ENCODE measurements at places on chromosomes 11 and 22.
A peak's percentile ranks its signal among the peaks of the same experiment; 100 is the strongest.

GRCh38 chr11:88414981-88415413 lies 77.5 kb upstream of the CTSC start:
- H3K36me3 ChIP-seq, result no peaks in the 10 kb centered on the region
- H3K4me1 ChIP-seq, result no peaks in the 10 kb centered on the region
- H3K4me3 ChIP-seq, result no peak overlapping the region
- H3K27ac ChIP-seq, result no peak overlapping the region
- H3K27me3 ChIP-seq, result no peaks in the 10 kb centered on the region

GRCh38 chr11:90699791-90700400 lies 477.0 kb upstream of the CHORDC1 start:
- H3K4me3 ChIP-seq, result no peak overlapping the region
- no peaks in the 10 kb centered on the region for H3K36me3 ChIP-seq
- no peak overlapping the region for H3K27ac ChIP-seq
- no peak for DNase-seq
- no peaks in the 10 kb centered on the region for H3K27me3 ChIP-seq

DNA sequence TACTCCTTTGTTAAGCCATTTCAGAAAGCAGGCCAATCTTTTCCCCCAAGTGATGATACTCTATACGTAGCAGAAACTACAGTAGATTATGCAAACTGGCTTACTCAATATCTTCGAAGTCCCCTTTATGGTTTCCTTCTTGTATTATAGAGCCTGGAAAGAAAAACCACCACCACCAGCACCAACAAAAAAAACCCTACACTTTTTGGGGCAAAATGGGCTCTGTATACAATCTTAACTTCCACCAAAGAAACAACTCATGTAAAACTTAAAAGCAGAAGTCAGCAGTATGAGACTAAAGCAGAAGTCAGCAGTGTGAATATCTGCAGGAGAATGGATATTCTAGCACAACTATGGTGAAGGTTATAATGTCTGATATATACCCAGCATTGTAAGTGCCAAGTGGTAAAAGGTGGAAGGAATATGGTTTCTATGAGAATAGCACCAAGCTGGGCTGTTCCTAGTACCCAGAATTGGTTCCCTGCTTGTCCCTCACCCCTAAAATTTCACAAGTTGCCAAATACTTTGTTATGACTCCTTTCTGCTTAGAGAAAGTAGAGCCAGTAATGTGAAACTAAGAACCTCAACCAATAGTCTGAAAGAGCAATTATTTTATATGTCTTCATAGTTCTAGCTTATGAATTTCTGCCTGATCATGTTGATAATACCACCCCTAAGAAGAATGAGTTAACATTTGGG lies 252.1 kb downstream of the SBF2 start:
- no peak for DNase-seq
- H3K36me3 ChIP-seq, result no peaks in the 10 kb centered on the region
- H3K27me3 ChIP-seq, result no peaks in the 10 kb centered on the region

GRCh38 chr11:6371825-6372224 lies 18.4 kb upstream of the SMPD1 start:
- no peaks in the 10 kb centered on the region for H3K36me3 ChIP-seq
- no peaks in the 10 kb centered on the region for H3K27me3 ChIP-seq
- peak; percentile 88 for DNase-seq
- no peak overlapping the region for H3K4me3 ChIP-seq

DNA sequence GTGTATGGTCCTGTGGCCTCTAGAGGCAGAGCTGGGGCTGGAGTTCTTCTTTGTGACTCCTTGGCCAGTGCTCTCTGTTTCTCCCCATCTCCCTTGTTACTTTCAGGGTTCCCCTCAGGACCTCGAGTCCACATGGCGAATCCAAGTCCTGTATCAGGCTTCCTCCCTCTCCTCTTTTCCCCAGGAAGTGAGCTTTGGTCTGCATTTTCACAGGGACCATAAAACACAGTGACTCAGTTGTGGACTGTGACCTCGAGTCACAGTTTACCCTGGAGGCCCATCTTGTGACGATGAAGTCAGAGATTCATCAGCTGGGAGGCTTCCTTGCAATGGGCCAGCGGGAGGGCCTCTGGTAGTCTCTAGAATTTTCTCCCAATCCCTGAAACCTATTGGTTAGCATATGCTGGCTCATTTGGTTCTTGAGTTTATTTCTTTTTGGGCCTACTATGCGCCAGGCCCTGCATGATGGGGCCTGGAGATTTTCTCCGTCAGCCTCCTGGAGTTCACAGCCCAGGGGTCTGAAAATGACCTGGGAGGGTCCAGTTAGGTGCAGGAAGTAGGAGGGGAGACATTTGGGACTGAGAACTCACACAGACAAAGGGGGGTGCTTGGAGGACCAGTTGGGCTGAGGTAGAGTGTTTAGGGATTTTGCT lies 100.8 kb downstream of the KIAA1671 start:
- H3K27me3 ChIP-seq, result no peaks in the 10 kb centered on the region
- no peak for DNase-seq
- no peaks in the 10 kb centered on the region for H3K4me1 ChIP-seq
- no peaks in the 10 kb centered on the region for H3K36me3 ChIP-seq

DNA sequence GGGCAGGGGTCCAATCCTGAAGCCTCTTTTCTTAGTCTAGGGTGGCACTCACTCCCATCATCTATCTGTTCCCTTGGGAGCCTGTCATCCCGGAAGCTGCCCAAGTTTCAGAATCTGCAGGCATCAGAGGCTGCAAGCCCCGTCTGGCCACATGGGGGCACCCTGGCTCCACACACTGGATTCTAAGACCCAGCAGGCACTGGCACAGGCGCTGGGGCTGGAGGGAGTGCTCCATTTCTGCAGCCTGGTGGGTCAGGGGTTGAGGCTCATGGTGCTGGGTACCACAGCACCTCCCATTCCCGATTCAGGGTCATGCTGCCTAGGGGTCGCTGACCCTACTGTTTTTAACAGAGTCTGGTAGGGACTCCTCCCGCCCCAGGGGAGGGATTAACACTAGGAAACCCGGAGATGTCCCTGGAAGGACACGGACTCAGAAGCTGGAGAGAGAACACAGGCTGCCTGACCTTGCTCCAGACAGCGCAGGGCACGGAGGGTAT lies 243.9 kb upstream of the SYN3 start:
- H3K4me1 ChIP-seq, result no peaks in the 10 kb centered on the region
- H3K27me3 ChIP-seq, result no peaks in the 10 kb centered on the region
- peak; percentile 82 for DNase-seq
- no peak overlapping the region for H3K27ac ChIP-seq

DNA sequence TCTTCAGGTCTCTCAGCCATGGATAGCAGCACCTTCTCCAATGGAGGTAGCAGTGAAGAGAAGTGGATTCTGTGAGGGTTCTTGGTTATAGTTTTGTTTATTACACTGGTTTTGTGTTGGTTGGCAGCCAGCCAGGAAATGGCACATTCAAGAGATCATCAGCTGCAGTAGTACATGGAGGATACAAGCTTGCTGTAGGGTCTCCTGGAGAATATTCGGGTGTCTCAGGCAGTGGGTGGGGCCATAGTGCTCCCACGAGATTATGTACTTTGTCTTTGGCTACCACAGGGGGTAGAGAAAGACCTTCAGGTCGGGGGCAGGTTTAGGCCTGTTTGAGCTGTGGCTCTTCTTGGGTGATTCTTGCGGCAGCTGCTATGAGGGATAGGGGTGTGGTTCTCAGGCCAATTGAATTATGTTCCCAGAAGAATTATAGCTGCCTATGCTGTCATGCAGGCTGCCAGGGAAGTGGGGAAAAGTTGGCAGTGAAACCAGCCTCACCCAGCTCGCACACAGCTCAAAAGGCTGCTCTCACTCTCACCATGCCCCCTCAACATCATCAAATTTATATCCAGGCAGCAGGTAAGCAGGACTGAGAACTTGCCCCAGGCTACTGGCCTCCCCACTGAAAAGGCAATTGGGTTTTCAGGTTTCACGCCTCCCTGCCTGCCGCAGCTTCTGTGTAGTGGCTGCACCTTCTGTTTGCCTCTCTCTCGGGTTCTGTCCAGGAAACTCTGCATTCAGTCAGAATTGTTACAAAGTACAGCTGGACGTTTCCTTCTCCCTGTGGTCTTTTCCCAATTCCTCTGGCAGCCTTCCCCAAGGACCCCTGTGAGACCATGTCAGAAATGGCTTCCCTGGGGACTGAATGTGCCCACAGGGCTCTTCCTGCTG lies 435.5 kb downstream of the LUZP2 start:
- H3K27ac ChIP-seq, result no peak overlapping the region
- no peaks in the 10 kb centered on the region for H3K36me3 ChIP-seq
- H3K27me3 ChIP-seq, result no peaks in the 10 kb centered on the region
- H3K4me1 ChIP-seq, result no peaks in the 10 kb centered on the region
- H3K4me3 ChIP-seq, result no peak overlapping the region

DNA sequence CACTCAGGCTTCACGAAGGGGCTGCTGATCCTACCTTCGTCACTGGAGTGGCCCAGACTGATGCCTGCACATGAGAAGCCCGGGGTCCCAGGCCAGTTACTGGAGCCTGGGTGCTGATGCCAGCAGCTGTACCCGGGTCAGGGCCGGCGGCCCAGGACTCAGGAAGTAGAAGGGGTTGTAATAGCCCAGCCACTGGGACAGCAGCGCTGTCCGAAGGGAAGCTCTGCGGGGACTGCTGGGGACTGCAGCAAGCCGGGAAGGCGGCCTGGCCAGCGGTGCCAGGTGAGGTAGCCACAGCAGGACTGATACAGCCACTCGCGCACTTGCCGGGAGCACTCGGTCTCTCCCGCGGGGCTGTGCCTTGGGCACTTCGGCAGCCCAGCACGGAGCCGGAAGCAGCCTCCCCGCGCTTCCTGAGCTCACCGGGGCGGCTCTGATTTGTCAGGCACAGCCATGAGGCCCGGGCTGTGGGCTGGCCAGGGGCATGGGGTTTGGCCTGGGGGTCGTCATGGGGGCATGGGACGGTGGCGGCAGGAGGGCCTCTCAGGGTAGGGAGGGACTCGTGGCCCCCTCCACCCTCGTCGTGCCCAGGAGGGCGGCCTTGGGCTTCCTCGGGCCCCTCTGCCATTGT lies 13.9 kb upstream of the OR8K1 start:
- DNase-seq, result no peak
- H3K4me1 ChIP-seq, result no peaks in the 10 kb centered on the region
- no peak overlapping the region for H3K4me3 ChIP-seq
- H3K27me3 ChIP-seq, result no peaks in the 10 kb centered on the region

DNA sequence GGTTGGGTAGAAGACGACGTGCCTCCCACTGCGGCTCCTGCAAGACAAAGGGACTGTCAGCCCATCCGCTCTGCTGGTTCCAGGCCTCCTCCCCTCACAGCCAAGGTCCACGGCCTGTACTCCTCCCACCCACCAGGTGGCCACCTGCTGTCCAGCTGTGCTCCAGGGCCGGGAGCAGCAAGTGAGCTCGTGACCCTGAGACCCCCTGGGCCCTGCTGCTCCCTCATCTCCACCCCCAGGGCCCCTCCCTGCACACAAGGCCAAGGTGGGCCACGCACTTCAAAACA lies 27.4 kb downstream of the TSPAN4 start:
- no peak overlapping the region for H3K27ac ChIP-seq
- no peaks in the 10 kb centered on the region for H3K36me3 ChIP-seq
- no peaks in the 10 kb centered on the region for H3K27me3 ChIP-seq
- no peak overlapping the region for H3K4me3 ChIP-seq
- H3K4me1 ChIP-seq, result no peaks in the 10 kb centered on the region

- peak; percentile 75 for DNase-seq
- H3K4me3 ChIP-seq, result no peak overlapping the region
- peaks cover 7% of the 10 kb centered on the region for H3K36me3 ChIP-seq
- H3K27ac ChIP-seq, result no peak overlapping the region
- H3K27me3 ChIP-seq, result no peaks in the 10 kb centered on the region
- peaks cover 2% of the 10 kb centered on the region for H3K4me1 ChIP-seq
These were observed 4.6 kb downstream of the TRABD start for GRCh38 chr22:50190182-50190940.

- H3K36me3 ChIP-seq, result no peaks in the 10 kb centered on the region
- no peaks in the 10 kb centered on the region for H3K4me1 ChIP-seq
- peak; percentile 90 for DNase-seq
- H3K27me3 ChIP-seq, result no peaks in the 10 kb centered on the region
- H3K27ac ChIP-seq, result no peak overlapping the region
- H3K4me3 ChIP-seq, result no peak overlapping the region
These were observed 497.2 kb downstream of the NTM start for GRCh38 chr11:131867457-131868257.

DNA sequence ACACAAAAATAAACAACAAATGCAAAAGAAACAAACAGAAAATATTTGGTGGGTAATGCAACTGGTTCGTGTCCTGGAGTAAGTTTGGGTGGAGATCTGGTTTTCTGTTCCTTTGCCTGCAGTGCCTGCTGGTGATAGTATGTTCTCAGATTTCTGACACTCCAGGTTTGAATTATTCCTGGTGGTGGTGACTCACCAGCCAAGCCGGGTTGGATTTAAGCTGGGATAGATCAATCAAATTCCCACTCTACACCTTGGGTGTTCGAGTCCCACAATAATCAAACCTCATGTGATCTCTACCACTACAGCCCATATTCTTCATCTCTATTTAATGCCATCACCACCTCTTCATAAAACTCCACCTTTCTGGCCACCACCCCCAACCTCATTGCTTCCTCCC lies 421.8 kb downstream of the NTM start:
- no peak for DNase-seq
- no peaks in the 10 kb centered on the region for H3K36me3 ChIP-seq
- H3K27me3 ChIP-seq, result no peaks in the 10 kb centered on the region
- no peak overlapping the region for H3K4me3 ChIP-seq
- no peak overlapping the region for H3K27ac ChIP-seq

DNA sequence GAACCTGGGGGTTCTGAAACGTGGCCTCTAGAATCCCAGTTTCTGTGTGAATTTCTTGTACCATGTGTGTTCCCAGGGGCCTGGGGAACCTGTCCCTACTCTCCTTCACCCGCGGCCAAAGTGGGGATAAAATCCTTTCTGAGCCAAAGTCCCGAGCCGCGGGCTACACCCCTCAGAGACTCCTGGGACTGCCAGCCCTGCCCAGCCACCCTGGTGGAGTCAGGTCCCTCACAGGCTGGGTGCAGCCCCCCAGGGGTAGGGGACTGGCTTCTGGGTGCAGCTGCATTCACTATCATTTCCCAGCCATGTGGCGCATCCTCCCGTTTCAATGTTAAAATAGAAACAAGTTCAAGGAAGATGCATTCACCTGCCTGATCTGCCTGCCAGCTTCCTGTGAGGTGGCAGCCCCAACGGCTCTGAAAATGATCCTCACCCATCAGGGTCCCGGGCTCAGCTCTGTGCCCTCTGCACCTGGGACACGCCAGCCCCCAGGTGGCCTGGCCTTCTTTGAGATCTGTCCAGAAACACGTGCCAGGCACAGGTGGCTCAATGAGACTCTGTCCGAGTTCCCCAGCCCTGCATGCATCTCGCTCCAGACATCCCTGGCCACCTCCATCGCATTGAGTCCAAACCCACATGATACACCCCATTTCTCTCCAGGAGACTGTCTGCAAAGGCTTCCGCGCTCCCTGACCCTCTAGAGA lies 338.8 kb downstream of the CTTN start:
- H3K4me1 ChIP-seq, result peaks cover 4% of the 10 kb centered on the region
- no peak for DNase-seq
- no peak overlapping the region for H3K4me3 ChIP-seq
- H3K36me3 ChIP-seq, result no peaks in the 10 kb centered on the region

GRCh38 chr11:44632466-44633123 lies 67.1 kb downstream of the CD82 start:
- no peak overlapping the region for H3K27ac ChIP-seq
- no peak overlapping the region for H3K4me3 ChIP-seq
- H3K27me3 ChIP-seq, result no peaks in the 10 kb centered on the region
- H3K4me1 ChIP-seq, result peaks cover 5% of the 10 kb centered on the region
- peak; percentile 77 for DNase-seq
- no peaks in the 10 kb centered on the region for H3K36me3 ChIP-seq

Data from mesendoderm (in vitro differentiated cells).